Left ventricle myocardium inferior (tissue), 1 donor: ENCODE measurements at places on chromosomes 7 and 10.

GRCh38 chr7:54556121-54556520 is 13.9 kb downstream of the VSTM2A start:
- DNase-seq, result no peak

DNA sequence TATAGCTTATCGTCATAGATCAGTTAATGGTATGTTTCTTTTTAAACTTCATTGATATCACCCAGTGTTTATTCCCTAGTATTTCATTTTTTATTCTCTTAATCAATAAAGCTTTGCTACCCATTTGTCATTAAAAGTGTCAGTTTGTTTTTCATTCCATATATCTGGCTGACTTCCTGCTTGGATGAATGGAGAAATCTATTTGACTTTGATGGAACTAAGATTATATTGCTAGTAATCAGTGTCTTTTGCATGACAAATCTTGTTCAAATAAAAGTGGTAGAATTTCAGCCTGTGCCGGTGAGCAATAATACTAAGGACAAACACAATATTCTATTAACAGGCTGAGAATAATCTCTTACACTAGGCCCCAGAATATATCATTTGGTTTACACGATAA is 203.3 kb downstream of the SEC23IP start:
- DNase-seq, result no peak

- no peak for DNase-seq
These were observed 4.0 kb upstream of the ADIRF start for GRCh38 chr10:86964061-86964846.

DNA sequence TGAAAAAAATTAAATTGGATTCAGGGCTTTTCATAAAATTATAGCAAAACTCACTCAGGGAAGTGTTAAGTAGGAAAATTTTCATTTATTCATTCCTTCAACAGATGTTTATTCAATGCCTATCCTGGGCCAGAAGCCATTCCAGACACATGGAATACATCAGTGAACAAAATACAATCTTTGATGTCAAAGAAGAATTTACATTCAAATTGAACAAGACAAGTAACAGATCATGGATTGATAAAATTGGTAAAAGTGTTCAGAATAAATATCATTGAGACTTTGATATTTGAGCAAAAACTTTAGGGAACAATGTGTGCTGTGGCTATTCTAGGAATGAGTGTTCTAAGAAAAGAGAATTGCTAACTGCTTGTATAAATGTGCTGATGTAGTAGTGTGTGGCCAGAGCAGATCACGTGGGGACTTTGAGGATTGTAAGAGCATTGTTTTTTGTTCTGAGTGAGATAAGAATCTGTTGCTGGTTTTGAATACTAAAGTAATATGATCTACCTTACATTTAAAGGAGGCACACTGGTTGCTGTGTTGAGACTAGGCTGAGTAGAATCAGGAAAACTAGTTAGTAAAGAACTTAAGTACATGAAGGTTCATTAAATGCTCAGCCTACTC is 957.2 kb downstream of the PCDH15 start:
- DNase-seq, result no peak

GRCh38 chr10:13659887-13660550 is 73.3 kb downstream of the PRPF18 start:
- DNase-seq, result peak; percentile 78

DNA sequence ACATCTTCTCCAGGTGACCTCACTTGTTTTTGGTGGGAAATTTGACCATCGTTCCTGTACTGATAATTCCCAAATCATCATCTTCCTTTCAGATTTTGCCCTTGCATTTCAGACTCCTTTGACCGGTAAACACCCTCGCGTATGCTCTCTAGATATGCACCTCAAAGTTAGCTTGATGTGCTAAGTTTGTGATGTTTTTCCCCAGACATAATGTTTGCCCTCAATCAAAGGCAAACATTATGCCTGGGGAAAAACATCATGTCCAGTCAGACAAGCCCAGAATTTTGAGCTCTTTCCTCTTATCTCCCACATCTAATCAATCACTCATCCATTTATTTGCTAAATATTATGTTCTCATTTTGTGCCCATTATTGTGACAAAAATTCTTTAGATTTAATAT is 26.2 kb downstream of the CCSER2 start:
- DNase-seq, result no peak

DNA sequence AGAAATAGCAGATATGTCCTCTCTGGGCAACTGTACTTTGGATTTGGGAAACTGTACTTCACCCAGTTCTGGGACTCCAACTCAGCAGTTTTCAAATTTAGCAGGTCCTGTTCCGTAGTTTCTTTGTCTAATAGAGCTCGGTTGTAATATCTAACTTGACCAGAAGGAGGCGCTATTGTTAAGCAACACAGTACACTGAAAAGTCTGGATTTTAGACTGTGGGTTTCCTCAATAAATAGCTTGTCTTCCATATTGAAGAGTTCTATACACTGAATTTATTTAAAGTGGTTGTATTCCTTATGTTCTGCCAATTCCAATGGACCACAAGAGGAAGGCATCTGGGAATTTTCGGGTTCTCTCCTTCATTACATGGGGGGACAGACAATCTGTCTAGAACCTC is 39.8 kb downstream of the ELFN1 start:
- no peak for DNase-seq

GRCh38 chr10:49593564-49593875 is 16.6 kb upstream of the SLC18A3 start:
- DNase-seq, result no peak

GRCh38 chr7:19920166-19920565 is 146.7 kb upstream of the TMEM196 start:
- DNase-seq, result no peak

GRCh38 chr7:91465595-91466061 is 201.4 kb downstream of the FZD1 start:
- DNase-seq, result no peak

DNA sequence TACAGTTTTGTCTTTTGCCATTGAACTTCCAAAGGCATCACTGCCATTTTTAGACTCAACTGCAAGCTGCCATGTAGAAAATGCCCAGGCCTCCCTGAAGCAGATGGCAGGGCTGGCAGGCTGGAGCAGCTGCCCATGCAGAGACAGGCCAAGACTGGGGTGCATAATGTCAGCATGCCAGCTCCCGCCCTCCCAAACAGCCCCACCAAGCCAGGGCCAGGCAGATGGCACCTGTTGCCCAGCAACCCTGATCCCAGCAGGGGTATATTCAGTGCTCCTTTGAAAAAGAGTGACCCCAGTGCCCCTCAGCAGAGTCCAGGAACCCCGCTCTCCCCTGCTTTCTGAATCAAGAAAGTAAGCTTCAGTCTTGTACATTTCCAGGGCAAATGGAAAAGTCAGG is 32.6 kb downstream of the VSTM4 start:
- DNase-seq, result no peak

- no peak for DNase-seq
These were observed 219.0 kb downstream of the PTEN start for GRCh38 chr10:88082391-88082790.

- DNase-seq, result no peak
These were observed 73.8 kb downstream of the ZNF277 start for GRCh38 chr7:112280267-112280666.
